ENCODE measurements at places on chromosomes 11 and 22.

- no peak for DNase-seq
Observed at GRCh38 chr22:50318698-50319411, 8.0 kb downstream of the DENND6B start.

GRCh38 chr11:102476812-102477211, 24.2 kb upstream of the TMEM123 start:
- DNase-seq = peak; percentile 51

- DNase-seq = no peak
Observed at GRCh38 chr22:26559961-26560575, 29.9 kb downstream of the TPST2 start.

- DNase-seq = no peak
Observed at GRCh38 chr22:29385748-29386147, 2.6 kb downstream of the AP1B1 start.

DNA sequence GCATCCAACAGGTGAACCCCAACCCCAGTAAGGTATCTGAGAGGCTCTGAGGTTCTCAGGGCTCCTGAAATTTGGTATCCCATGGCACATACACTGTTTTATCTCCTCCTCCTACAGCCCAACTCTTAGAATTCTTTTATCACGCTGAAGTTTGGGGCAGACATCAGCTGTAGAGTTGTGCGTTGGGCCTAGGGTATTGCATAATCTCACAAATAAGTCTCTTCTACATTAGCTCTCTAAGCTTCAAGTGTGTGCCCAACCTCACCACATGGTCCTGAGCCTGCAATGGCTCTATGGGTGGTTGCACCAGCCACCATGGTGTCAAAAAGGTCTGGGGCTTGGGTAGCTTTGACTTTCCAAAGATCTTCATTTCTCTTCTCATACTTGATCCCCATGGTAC, 603.0 kb downstream of the BUD13 start:
- DNase-seq = no peak

DNA sequence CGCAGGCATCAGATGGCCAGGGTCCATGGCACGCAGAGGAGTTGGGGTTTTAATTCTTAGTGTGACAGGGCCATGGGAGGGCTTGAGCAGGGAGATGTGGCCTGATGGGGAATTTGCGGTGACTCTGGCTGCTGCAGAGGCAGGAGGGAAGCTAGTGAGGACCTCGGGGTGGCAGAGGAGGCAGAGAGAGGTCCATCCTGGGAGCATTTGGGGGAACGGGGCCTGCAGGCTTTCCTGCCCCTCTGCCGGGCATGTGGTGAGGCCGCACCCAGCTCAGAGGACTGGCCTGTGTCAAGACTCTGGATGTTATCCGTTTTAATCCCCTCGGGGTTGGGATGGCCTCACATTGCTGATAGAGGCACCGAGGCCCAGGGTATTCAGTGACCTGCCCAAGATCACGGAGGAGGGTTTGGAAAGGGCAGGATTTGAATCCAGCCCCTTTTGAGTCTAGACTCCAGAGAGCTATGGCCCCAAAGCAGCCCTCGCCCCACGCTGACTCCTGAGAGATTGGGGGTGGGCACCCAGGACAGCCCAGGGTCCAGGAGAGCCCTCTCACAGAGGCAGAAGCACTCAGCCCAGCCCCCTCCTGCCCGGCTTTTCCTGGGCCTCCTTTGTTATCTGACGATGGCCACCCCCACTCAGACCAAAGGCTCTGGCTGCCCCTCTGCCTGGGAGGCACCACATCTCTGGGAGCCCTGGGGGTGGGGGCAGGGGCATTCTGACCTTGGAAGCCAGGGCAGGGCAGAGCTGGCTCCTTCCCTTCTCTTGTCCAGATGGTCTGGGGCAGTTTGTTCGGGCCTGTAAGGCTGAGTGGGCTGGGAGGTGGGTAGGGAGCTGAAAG, 13.9 kb downstream of the MGAT3 start:
- DNase-seq = no peak

GRCh38 chr11:106399076-106399511, 321.6 kb downstream of the AASDHPPT start:
- DNase-seq = no peak

GRCh38 chr11:114846416-114846791, 168.1 kb downstream of the NXPE2 start:
- no peak for DNase-seq

- no peak for DNase-seq
Observed at GRCh38 chr11:15493066-15493465, 378.3 kb downstream of the INSC start.

DNA sequence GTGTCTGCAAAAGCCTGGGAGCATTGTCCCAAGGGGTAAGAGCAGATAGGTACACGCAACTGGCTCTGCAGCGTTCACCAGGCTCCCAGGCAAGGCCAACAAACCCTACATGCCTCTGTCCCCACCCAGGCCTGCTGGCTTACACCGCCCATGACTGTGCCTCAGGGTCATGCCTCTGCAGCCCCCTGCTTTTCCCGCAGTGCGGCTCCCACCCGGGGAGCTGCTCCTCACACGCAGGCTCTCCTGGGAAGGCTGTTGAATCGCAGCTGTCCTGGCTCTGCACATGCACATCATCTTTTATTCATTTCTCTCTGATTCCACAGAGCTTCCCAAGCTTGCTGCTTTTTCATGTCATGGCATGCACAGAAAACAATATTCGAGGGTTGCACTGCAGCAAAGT, 29.2 kb upstream of the B3GAT1 start:
- no peak for DNase-seq

All from activated CD4-positive, alpha-beta T cell treated with anti-CD3 and anti-CD28 coated beads for 48 hours (primary cell).